ENCODE measurements at places on chromosomes 7 and 10.

DNA sequence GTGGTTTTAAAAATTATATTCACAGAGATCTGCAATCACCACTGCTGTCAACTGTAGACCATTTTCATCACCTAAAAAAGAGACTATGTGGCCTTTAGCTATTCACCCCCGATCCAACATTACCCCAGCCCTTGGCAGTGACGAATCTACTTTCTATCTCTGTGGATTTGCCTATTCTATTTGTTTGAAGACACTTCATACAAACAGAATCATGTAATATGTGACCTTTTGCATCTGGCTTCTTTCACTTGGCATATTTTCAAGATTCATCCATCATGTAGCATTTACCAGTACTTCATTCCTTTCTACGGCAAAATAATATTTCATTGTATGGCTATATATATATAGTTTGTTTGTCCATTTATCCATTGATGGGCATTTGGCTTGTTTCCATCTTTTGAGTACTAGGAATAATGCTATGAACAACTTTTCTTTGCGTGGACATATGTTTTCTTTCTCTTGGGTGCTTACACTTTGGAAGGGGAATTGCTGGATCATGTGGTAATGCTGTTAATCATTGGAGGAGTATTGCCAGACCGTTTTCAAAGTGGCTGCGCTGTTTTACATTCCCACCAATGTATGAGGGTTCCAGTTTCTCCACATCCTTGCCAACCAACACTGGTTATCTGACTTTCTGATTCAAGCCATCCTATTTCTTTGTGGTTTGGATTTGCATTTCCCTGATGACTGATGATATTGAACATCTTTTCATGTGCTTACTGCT is 22.3 kb downstream of the ADAMTS14 start:
- DNase-seq = no peak

DNA sequence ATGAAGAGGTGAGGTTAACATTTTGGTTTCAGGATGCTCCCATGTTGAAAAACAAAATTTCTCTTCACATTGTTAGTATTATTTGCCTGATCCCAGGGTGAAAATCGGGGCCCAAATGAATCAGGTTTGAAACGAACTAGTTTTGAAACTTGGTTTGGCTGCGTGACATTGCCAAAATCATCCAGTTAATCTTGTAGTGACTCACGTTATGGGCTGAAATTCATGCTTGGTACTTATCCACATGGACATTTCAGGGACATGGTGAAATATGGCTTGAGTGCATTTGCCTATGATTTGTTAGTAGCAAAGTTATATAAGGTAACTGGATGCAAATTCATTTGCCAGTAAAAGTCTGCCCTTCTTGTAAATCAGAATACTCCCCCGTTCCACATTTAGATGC is 97.3 kb downstream of the CFAP58 start:
- no peak for DNase-seq

- peak; percentile 33 for DNase-seq
These were observed 54.2 kb upstream of the EBF3 start for GRCh38 chr10:130018265-130018664.

DNA sequence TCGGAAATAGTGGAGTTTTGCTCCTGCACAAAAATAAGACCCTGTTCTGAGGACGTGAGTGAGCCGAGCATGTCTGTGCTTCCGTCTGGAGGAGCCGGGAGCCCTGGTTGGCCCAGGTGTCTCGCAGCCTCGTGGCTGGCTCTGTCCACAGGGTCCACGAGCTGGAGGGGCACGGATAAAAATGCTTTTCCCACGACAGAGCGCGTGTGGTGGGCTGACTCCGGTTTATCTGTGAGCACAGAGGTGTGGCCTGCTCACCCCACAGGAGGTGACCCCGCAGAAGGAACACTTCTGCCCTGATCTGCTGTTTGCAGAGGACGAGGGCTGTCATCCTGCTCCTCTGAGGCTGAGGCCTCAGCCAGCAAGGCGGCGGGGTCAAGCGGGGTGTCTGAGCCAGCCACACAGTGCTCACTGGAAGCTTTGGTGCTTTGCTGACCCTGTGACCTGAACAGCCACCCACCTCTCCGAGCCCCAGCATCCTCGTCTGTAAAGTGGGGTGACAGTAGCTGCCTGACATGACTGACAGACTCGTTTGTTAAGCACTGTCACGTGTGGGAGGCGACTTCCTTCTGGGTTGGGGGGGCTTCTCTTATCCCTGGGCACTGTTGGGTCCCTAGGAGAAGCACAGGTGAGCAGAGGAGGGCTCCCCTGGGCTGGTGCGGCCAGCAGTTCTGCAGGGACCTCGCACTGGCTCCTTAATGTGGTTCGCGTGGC is 162.5 kb downstream of the DNAJB6 start:
- DNase-seq = no peak

- no peak for DNase-seq
These were observed 41.7 kb upstream of the UBE3C start for GRCh38 chr7:157097056-157097329.

DNA sequence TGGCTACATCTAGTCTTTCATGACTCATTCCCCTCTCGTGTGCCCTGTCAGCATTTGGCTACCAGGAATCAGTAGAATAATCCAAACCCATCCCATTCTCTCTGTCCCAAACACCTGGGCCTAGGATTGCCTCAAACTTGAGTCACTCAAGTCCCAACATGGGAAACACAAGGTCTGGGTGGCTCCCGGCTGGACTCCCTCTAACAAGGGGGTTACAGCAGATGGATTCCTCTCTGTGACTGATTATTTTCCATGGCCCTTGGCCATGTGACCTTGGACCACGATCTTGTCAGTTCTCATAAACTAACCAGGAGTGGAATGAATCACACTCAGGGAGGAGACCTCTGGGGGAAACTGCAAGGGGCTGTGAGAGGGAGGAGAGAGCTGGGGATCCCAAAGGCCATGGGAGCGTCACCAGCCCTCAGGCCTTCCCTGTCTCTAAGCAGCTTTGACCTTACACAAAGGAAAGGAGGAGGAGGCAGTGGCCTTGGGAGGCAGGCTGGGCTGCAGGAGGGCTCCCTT is 533.1 kb downstream of the KCNMA1 start:
- DNase-seq = no peak

GRCh38 chr7:136049818-136050461 is 72.8 kb upstream of the MTPN start:
- no peak for DNase-seq

GRCh38 chr10:90999512-91000172 is 78.8 kb upstream of the ANKRD1 start:
- no peak for DNase-seq

GRCh38 chr10:79226391-79227245 is 120.7 kb upstream of the PPIF start:
- no peak for DNase-seq

DNA sequence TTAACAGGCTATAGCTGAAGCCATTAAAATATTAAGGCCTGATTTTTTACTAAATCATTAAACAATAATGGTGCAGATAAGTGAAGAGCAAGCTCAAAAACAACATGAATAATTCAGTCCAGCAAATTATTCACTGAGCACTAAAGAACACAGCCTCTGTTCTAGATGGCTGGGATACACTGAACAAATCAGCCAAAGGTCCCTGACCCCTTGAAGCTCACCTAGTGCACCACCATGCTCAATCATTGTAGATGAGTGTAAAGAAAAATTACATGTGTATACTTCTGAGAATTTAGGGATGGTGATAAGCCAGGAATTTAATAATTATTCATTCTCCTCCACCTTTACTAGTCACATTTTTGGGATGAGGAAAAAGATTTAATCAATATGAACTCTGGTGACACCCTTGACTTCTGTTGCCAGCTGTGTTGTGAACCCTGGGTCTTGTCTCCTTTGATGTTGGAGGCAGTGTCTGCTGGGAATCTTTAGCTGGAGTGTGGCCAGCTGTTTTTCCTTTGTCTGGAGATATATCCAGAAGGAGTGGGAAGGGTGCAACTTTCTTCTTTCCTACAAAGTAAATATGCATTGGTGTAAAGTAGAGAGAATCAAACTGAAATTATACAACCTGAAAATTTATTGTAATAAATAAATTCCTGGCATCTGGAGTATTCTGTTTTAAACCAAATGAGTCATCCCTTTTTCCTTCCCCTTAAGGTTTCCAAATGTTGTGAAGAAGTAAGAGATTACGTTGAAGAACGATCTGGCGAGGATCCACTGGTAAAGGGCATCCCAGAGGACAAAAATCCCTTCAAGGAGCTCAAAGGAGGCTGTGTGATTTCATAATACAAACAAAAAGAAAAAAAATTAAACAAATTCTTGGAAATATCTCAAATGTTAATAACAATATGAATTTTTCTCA is 4.0 kb downstream of the GNGT1 start:
- DNase-seq = no peak
